ENCODE measurements at places on chromosomes 2 and 18.

GRCh38 chr18:39946623-39947061 lies 2008.4 kb upstream of the PIK3C3 start:
- DNase-seq = no peak

DNA sequence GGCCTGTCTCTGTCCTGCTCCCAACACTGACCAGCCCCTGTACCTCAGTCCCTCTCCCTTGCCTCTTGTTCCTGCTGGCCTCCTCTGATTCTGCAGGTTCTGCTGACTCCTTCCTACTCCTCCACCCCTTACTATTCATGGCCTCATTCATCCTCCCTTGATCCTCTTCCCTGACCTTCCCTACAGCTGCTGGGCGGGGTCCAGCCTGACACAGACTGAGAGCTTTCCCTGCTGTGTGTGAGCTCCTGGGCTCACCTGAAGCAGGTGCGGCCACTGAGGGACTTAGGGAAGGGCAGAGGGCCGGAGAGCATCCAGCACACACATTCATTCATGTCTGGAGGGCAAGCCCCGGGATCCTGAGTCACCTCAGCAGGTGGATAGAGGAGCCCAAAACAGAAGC lies 185.6 kb downstream of the CTIF start:
- DNase-seq = no peak

DNA sequence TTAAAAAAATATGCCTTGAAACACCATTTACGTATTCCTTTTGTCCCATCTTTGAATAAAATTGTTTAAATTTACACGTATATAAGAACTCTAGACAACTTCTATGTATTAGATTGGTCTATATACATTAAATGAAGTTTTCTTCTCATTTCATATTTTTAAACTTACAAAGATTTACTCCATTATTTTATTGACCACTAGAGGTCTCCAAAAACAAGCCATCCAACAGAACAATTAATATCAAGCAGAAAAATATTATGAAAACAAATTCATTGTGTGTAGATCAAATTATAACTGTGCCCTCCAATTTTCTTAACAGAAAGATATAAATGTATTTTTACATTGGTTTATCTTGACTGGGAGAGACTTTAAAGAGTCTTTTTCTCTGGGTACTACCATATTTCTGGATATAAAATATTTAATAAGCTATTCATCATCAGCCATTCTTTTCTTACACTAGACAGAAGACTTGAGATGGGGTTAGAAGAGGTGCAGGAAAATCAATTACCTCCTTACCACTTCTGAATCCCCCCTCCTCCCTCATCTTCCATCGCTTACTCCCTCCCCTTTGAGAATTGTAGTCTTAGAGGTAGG lies 66.5 kb downstream of the DPP4 start:
- peak; percentile 50 for DNase-seq

- DNase-seq = no peak
These were observed 9.5 kb downstream of the APOB start for GRCh38 chr2:21034156-21034971.

GRCh38 chr18:25896178-25896780 lies 194.1 kb downstream of the SS18 start:
- DNase-seq = peak; percentile 28

- no peak for DNase-seq
These were observed 81.1 kb upstream of the OTOF start for GRCh38 chr2:26559044-26559405.

DNA sequence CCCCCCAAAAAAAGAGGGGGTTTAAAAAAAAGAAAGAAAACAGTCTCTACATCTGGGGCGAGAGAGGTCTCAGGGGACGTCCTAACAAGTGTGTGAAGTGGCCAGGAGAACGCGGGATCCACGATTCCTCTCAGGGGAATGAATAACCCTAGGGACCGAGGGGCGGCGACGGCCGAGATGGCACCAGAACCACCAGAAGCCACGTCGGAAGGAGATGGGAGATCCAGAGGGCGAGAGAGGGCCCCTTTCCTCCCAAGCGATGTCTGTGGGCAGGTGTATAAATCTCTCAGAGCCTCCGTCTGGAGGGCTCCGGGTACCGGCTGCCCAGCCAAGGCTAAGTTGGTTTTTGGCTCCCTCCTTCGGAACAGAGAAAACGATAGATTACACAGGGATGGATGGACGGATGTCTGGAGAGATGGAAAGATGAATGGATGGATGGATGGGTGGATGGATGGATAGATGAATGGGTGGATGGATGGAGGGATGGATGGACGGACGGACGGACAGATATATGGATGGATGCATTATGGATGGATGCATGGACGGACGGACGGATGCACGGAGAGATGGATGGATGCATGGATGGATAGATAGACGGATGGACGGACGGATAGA lies 1.7 kb downstream of the EPHA4 start:
- peak; percentile 23 for DNase-seq

GRCh38 chr2:222733846-222734702 lies 62.6 kb downstream of the MOGAT1 start:
- DNase-seq = no peak

DNA sequence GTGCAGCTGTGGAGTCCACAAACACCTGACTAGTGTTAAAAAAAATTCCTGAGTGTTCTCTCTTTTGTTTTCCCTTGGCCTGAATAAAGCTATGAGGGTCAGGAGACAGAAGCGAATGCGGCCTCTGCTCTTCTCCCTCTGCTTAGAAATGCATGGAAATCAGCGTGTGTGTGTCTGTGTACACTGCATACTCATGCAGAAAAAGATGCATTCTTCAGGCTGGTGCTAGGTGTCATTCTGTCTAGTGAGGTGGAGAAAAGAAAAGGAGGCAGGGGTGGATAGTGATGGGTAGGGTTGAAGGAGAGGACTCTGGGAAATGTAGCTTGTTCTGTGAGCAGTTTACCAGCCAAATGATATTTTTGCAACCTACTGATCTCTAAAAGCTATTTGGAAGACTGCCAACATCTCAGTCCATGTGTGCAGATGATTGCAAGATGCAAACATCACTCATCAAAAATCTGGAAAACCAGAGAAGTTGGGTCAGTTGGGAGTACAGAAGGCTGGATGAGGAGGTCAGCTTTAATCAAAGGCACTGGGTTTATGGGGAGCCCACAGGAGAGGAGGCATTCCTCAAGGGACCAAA lies 177.7 kb downstream of the INSIG2 start:
- no peak for DNase-seq

- DNase-seq = no peak
These were observed 26.3 kb upstream of the TMEM182 start for GRCh38 chr2:102735416-102736109.

- DNase-seq = no peak
These were observed 237.4 kb upstream of the ACVR2A start for GRCh38 chr2:147607379-147607778.

DNA sequence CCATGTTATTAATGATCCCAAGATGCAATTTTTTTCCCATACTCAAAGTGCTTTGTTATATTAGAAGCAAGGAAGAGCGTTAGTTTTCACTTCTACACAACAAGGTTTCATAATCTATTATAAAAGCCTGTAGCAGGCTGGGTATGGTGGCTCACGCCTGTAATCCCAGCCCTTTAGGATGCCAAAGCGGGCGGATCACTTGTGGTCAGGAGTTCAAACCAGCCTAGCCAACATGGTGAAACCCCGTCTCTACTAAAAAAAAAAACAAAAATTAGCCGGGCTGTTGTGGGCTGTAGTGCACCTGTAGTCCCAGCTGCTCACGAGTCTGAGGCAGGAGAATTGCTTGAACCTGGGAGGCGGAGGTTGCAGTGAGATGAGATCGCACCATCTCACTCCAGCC lies 19.0 kb upstream of the SERPINB2 start:
- no peak for DNase-seq

DNA sequence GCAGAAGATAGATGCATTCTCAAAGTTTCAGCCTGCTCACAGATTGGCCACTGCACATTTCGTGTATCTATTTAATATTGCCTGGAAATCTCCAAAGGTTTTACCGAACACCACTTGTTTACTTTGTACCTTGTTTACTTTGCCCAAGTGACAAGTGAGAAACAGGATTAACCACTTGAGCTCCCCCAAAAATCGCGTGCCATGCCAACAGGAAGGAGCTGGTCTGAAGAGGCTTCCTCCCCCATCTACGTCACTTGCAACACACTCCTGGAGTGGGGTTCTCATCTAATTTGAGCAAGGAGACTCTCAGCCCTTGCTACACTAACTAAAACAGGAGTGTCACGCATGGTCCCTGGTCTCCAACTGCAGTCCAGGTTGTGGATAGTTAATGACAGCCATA lies 212.5 kb upstream of the TMEM200C start:
- no peak for DNase-seq

DNA sequence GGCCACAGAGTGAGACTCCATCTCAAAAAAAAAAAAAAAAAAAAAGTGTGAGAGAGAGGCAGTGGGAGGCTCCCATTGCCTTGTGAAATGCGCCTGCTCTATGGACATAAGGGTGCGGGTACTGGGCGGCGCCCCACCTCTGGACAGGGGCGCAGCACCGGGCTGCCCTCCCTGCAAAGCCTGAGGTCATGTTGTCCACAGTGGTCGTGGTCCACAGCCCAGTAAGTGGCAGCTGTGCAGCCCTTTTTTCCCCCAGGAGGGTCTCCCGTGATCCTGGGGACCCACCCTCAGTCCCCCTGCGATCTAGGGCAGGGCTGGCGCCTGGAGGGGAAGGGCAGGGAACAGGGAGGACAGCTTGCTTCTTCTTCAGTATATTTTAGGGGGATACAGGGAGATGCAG lies 37.8 kb downstream of the LPIN1 start:
- no peak for DNase-seq

DNA sequence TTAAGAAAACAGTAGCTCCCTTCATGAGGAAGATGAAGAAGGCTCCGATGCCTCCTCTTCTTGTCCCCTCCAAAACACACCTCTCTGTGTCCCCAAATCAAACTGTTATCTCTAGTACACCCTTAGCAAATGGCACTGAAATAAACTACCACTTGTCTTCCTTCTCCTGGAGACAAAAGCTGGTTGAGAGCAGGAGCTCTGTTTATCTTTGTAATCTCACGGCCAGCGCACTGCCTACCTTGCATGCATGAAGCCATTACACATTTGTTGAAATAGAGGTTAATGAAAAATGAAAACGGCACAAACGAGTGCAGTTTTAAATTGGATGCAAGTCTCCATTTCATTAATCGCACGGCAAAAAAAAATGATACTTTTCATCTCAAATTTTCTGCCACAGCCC lies 113.7 kb downstream of the EPB41L3 start:
- no peak for DNase-seq

DNA sequence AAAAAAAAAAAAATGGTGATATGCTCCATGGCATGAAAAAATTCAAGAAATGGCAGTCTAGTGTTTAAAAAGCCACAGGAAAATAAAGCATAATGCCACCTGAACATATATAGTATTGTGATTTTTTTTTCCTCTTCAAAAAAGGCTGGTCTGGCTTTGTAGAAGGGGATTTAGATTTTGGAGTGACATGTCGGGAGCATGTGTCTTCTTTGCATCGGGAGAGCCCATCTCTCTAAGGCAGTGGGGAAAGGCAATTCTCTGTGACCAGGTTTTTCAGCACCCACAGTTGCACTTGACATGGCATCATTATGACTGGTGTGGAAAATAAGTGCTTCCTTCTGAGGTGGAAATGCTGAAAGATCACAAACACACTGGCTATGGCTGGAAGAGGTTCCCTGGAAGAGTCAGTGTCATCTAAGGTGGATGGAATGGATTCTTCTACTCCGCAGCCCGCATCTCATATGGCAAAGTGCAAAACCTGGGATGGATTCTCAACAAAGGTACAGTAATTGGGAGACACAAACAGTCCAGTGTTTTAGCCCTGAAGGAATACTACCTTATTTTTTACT lies 172.5 kb downstream of the AGAP1 start:
- peak; percentile 60 for DNase-seq

DNA sequence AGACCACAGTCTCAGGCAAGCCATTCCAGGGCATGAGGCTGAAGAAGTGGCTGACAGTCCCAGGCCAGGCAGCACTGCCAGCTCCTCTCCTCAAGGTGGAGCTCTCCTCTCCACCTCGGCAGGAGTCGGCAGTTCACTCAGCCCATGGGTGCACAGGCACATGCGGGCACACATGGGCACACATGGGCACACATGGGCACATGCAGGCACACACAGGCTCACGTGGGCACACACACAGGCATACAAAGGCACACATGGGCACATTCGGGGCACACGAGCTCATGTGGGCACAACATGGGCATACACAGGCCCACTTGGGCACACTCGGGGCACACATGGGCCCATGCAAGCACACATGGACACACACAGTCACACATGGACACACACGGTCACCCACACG lies 65.3 kb upstream of the TAF1B start:
- DNase-seq = peak; percentile 22

GRCh38 chr18:11987527-11987926 lies 6.2 kb downstream of the IMPA2 start:
- no peak for DNase-seq

DNA sequence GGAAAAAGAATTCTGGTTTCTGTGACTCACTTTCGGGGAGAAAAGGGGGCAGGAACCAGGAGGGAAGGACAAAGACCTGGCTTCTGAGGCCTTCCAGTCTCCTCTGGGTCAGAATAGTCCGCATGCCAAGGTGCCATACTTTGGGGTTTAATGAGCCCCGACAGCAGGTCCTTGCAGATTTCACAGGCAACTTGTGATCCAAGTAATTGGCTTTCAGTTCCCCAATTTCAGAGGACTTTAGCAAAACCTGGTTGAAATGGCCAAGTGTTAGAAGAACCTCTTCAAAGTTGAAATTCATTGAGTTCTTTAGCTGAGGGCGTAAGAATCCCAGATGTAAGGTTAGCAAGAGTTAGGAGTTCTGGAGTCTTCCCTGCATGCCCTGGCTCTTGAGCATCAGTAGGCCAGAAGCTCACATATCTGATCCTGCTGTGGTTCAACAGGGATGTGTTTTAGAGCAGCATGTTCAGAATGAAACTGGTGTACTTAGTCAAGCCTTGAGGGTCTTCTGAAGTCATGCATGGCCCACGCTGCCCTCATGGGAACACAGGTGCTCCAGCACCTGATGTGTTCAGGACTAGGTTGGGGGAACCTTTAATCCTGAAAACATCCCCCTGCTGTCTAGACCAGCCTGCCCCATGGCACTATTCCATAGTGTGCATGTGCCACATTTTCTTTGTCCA lies 143.0 kb downstream of the NUP35 start:
- no peak for DNase-seq

GRCh38 chr2:164697688-164698461 lies 76.6 kb upstream of the GRB14 start:
- DNase-seq = no peak

DNA sequence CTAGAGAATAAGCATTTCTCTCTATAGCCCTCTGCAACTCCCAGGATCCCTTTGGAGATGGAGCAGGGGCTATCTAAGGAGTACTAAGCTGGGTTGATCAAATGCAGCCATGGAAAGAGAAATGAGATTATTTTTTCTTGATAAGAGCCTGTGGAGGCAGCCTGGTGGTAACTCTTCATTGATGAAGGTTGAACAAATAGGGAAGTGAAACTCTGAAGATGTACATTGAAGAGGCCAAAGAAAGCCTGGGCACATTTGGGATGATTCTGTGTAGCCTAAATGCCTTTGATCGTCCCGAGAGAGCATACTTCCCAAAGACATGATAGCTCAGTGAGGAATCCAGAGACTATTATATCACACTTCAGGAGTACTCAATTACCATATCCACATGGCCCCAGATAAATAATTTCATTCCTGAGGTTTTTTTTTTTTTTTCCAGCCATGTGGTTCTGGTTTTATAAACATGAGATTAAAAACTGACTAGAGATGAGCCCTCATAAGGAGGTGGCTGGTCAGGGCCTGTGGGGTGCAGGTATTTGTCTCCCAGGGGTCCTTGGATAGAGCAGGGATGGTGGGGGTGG lies 192.5 kb downstream of the TPGS2 start:
- no peak for DNase-seq
